PC-9 (cell line): ENCODE measurements at places on chromosomes 12 and 14.

DNA sequence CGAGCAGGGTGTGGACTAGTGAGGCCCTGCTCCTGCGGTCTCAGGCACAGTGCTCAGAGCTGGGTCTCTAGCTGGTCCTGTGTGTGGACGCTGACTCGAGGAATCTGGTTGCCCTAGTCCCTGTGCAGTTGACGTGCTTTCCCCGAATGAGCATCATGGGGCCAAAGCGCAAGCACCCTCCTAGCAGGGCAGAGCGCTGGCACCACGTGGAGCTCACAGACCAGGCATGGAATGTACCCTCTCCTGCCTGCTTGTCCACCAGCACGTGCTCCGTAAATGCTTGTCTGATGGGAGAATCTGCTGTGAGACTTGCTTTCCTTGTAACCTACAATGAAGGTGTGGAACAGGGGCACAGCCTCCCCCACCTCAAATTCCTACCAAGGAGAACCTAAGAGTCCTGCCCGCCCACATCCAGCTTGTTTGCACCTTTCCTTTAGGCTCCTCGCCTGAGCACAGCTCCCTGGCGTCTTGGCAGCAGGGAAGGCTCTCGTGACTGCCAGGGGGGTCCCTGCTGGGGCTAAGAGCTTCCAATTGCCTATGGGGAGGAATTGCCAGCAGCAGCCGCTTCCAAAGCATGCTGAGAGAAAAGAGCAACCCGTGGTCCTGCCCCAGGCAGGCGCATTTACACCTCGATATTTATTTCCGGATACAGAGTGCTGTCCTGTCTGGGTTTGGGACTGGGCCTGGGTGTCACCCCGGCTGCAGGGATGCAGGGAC lies 125.0 kb downstream of the PIWIL1 start:
- H3K36me3 ChIP-seq: no peaks in the 10 kb centered on the region
- DNase-seq: no peak
- H3K27me3 ChIP-seq: peaks cover 67% of the 10 kb centered on the region
- no peak overlapping the region for H3K4me3 ChIP-seq
- H3K27ac ChIP-seq: no peak overlapping the region

DNA sequence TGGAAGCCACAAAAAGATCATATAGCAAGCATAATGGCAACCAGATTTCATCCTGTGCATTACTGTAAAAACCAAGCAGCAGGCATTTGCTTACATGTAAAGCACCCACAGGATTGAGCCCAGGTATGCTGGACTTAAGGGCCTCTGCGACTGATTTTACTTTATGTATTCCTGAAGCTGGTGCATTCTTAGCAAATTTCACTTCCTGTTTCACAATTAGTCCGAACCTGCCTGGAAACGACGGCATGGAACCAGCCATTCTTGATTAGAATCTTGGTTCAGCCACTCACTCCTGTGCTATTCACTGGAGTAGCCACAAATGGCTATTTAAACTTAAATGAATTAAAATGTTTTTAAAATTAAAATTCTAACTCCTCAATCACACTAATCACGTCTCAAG lies 239.2 kb downstream of the NUAK1 start:
- no peak overlapping the region for H3K27ac ChIP-seq
- H3K27me3 ChIP-seq: no peaks in the 10 kb centered on the region
- H3K4me3 ChIP-seq: no peak overlapping the region
- peaks cover 6% of the 10 kb centered on the region for H3K4me1 ChIP-seq

DNA sequence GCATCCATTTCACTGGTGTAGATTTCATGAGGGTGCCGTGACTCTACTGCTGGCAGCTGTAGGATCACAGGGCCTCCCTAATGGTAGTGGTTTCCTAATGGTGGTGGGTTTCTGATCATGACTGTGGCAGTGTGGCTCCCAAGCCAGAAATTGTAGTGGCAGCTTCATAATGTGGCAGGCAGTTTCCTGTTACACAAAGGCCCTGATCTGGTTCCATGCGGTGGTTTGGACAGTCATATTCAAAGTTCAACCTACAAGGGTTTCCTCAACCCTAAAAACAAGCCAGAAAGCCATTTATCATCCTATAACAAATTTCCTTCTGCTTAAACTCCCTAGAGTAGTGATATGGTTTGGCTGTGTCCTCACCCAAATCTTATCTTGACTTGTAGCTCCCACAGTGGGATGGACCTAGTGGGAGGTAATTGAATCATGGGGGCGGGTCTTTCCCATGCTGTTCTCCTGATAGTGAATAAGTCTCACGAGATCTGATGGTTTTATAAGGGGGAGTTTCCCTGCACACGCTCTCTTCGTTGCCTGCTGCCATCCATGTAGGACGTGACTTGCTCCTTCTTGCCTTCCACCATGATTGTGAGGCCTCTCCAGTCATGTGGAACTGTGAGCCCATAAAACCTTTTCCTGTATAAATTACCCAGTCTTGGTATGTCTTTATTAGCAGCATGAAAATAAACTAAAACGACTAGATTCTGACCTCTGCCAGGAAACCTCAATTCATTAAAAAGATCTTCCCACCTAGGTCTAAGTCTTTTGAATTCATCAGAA lies 257.1 kb downstream of the EFCAB11 start:
- H3K4me1 ChIP-seq: no peaks in the 10 kb centered on the region
- H3K4me3 ChIP-seq: no peak overlapping the region
- H3K27ac ChIP-seq: no peak overlapping the region
- no peaks in the 10 kb centered on the region for H3K36me3 ChIP-seq
- no peak for DNase-seq
- H3K27me3 ChIP-seq: no peaks in the 10 kb centered on the region

- H3K4me3 ChIP-seq: no peak overlapping the region
- H3K27ac ChIP-seq: no peak overlapping the region
- no peak for DNase-seq
- H3K36me3 ChIP-seq: no peaks in the 10 kb centered on the region
- H3K4me1 ChIP-seq: no peaks in the 10 kb centered on the region
- no peaks in the 10 kb centered on the region for H3K27me3 ChIP-seq
Measured at GRCh38 chr12:103273645-103274044, 222.1 kb downstream of the C12orf42 start.

- no peak overlapping the region for H3K4me3 ChIP-seq
- no peaks in the 10 kb centered on the region for H3K27me3 ChIP-seq
- no peaks in the 10 kb centered on the region for H3K36me3 ChIP-seq
- no peak for DNase-seq
- no peak overlapping the region for H3K27ac ChIP-seq
Measured at GRCh38 chr12:57816001-57816854, 2.3 kb downstream of the AVIL start.

DNA sequence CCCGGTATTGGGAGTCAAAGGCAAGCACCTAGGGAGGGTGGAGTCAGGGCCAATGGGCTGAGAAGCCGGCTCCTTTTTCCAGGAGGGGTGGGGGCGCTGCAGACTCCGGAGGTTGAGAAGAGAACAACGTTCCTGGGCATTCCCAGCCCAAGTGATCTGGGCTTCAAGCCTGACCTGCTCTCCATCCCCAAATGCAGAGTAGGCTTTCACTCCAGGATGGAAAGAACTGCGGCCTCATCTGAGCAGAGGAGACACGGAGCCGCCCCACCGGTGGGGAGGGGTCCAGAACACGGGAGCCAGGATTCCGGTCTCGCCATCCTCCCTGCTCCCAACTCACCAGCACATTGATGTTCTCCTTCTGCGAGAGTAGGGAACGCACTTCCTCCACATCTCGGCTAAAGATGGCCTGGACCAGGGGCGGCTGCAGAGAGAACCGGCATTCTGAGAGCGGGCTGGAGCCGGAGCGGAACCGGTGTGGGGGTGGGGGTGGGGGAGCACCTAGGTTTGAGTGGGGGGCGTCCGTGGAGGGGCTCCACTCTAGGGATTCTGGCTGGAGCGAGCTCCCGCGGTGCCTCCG lies 605 bp downstream of the ANKRD52 start:
- H3K4me1 ChIP-seq: peaks cover 31% of the 10 kb centered on the region
- no peaks in the 10 kb centered on the region for H3K27me3 ChIP-seq
- peak overlapping the region; percentile 96 for H3K4me3 ChIP-seq
- no peak for DNase-seq

DNA sequence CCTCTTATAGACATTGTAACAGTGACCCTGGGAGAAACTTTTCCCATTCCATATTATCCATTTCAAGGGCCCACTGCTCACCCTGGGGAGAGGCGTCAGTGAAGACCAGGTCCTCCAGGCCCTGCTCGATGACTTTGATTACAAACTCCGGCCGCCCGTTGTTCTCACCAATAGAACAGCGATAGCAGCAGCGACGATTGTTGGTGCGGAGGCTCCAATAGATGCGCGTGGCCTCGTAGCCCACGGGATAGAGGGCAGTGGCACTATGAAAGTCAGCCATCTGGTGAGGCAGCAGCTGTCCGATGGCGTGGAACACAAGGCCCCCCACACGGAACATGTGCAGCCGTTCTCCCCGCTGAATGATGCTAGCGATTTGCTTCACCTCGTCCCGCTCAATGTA lies 7.5 kb upstream of the PRKAG1 start:
- H3K27ac ChIP-seq: no peak overlapping the region
- H3K4me1 ChIP-seq: no peaks in the 10 kb centered on the region
- no peak for DNase-seq
- H3K4me3 ChIP-seq: no peak overlapping the region

GRCh38 chr14:89428546-89429198 lies 11.6 kb upstream of the FOXN3 start:
- no peaks in the 10 kb centered on the region for H3K4me1 ChIP-seq
- H3K27me3 ChIP-seq: peaks cover 17% of the 10 kb centered on the region; the same call in 1 of the 2 replicates
- no peak overlapping the region for H3K4me3 ChIP-seq
- DNase-seq: no peak

DNA sequence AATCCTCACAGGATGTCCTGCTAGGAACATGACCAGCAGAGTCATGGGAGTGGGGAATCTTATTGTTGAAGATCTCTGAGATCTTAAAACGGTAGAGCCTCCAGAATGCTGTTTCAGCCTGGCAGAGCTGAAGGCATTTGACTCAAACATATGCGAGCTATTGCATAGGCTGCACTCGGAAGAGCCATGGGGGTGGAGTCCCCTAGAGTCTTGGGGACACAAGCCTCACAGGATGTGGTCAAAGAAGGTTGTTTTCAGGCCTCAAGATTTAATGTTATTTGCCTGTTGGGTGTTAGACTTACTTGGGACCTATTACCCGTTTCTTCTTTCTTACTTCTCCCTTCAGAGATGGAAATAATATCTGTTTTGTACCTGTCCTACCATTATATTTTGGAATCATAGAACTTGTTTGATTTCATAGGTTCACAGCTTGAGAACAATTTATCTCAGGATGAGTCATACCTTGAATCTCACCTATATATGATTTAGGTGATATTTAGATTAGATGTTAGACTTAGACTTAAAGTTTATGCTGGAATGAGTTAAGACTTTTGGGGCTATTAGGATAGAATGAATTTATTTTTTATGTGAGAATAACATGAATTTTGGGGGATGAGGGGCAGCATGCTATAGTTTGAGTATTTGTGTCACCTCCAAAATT lies 172.2 kb upstream of the ATP2B1 start:
- no peak overlapping the region for H3K4me3 ChIP-seq
- H3K4me1 ChIP-seq: no peaks in the 10 kb centered on the region
- H3K27me3 ChIP-seq: no peaks in the 10 kb centered on the region
- H3K36me3 ChIP-seq: no peaks in the 10 kb centered on the region
- H3K27ac ChIP-seq: no peak overlapping the region

- H3K27ac ChIP-seq: peak overlapping the region; percentile 44
- H3K4me3 ChIP-seq: peak overlapping the region; percentile 73
- peak; percentile 47 for DNase-seq
- no peaks in the 10 kb centered on the region for H3K27me3 ChIP-seq
Measured at GRCh38 chr14:64388533-64389285, 556 bp downstream of the MTHFD1 start.

GRCh38 chr12:113276306-113276705 lies 55.0 kb downstream of the TPCN1 start:
- H3K27me3 ChIP-seq: no peaks in the 10 kb centered on the region
- no peaks in the 10 kb centered on the region for H3K4me1 ChIP-seq
- H3K27ac ChIP-seq: no peak overlapping the region
- H3K36me3 ChIP-seq: no peaks in the 10 kb centered on the region; the same call in 1 of the 2 replicates

DNA sequence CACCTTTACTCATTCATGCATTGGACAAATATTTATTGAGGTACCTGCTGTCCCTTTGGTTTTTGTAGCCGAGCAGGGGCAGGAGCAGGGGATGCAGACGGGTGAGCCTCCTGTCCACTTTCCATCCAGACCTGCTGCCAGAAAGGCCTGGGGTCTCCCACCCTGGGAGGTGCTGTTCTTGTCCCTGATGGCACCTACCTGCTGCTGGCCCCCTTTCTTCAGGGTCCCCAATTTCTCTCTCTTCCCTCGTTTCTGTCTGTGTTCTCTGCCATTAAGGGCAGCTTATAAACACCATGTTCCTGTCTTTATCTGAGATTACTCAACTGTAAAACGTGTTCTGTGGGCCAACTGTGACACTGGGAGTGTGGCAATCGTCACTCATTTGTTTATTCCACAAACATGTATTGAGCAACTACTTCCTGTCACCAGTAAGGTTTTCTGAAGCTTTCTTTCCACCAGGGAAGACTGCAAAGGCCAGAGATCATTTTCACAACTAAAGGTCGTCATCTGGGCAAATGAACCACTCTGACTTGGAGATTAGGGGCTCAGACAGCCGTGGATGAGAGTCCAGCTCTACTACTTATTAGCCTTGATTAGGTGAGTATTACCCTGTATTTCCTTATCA lies at the start of gene HAL:
TSS of gene HAL (minus strand) at position 311 of the 625 bp plus-strand sequence. CDS start 434 bp downstream, outside the sequence.
- H3K27me3 ChIP-seq: no peaks in the 10 kb centered on the region
- no peak within 1 kb of the TSS for H3K4me3 ChIP-seq
- H3K36me3 ChIP-seq: no peaks in the 10 kb centered on the region

DNA sequence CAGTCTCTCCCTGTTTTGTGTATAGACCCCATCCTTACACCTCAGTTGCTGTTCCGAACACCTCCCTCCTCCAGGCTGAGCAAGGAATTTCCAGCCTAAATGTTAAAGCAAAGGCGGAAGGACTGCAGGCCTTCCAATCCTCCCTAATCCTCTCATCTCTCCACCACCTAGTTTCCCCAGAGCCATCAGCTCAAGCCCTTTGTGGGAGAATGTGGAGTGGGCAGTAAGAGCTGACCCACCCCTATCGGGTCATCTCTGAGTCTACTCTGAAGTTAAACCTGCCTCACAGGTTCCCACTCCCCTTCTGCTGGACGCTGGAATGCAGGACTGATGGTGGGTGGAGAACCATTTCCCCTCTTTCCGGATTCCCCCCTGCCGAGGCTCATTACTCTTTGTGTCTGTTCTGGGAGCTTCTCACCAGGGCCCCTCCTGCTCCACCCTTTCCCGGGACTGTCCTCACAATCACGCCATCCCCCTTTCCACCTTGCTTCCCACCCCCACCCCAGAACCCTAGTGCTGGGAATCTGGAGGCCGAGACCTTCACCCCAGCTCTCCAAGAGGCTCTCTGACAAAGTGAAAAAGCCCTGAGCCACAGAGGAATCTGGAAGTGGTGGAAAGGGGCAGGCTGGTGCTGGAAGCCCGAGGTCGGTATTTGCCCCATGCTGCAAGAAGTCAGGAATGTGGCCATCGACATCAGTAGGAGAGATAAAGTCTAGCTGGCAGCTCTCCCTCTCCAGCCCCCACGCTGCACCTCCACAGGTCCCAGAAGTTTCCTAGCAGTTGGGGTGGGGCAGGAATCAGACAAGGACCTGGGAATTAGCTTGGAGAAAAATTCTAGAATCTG lies 3.3 kb upstream of the KRT18 start:
- peak overlapping the region; percentile 54; the same call in 1 of the 2 replicates for H3K4me3 ChIP-seq
- H3K27ac ChIP-seq: peak overlapping the region; percentile 100
- peak; percentile 88 for DNase-seq
